NCI-H2081 treated with DMSO at 0.1 percent for 48 hours (cell line): ENCODE measurements at places on chromosomes 1 and 21.

GRCh38 chr1:30277911-30278310, 445.5 kb downstream of the MATN1 start:
- DNase-seq: no peak

GRCh38 chr1:31961536-31961935, 23.4 kb upstream of the PTP4A2 start:
- no peak for DNase-seq

DNA sequence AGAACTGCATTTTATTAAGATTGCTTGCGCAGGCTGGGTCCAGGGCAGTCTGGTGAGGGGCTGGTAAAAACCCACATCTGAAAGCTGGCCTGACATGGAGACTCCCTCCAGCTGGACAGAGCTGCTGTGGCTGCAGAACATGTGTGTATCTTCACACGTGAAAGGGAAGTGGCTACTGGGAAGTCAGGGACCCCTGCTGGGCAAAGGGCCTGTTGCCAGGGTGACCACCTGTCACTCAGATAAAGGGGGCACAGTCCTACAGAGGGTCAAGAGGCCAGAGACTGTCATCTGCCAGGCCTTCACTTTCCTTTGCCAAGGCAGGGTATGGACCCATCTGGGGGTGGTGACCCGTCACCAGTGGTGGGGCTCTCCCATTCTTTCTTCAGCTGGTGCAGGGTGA, 17.5 kb downstream of the NKAIN1 start:
- DNase-seq: no peak

GRCh38 chr1:25473653-25474225, 43.0 kb downstream of the MACO1 start:
- DNase-seq: no peak

DNA sequence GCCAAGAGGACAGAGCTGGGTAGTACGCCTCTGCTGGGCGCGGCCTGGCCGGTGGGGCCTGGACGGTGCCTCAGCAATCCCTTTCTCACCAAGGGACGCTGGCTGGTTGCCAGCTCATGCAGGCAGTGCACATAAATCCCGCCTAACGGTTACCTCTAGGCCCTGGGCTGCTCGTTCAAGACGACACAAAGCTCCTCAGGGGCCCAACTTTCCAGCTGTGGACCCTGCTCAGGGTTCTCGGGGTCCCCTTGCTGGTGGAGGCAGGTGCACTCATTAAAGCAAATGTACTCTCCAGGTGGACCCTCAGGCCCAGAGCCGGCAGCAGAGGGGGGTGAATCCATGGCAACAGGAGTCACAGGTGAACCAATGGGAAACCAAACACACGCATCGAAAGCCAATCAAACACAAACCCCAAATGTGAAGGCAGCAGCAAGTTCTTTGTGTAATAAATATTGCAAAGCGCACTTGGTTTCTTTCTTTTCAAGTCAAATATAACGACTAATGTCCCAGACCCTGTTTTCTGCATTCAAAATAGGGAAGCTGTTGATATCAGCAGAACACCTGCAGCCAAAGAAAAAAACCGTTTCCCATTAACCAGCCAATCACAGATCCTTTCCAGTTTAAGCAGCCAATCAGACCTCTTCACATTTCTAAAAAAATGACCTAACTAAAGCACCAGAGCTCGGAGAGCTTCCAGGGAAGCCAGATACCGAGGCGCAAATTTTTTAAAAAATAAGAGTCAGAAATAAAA, 26.1 kb upstream of the CLSTN1 start:
- no peak for DNase-seq

- DNase-seq: no peak
Measured at GRCh38 chr1:182141040-182141439, 79.5 kb upstream of the ZNF648 start.
